ENCODE measurements at places on chromosomes 1 and 21.

- DNase-seq = peak; percentile 87
Measured at GRCh38 chr1:78408192-78408591, 82.6 kb upstream of the PTGFR start.

DNA sequence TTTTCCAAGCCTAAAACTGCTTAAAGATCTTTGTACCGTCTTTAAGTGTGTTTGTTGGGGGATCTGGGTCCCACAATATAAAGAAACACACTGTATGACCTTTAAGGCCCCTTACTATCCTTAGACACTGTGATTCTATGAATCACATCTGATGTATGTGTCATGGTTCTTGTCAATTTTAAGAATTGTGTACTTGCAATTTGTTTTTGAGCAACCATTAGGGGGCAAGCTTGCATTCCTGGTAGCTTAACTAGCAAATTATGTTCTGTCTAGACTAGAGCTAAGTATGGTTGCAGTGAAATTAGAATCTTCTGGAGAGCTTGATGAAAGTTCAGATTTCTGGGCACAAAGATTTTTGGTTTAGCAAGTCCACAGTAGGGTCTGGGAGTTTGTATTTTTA is 219.5 kb downstream of the TPR start:
- peak; percentile 62 for DNase-seq

- no peak for DNase-seq
Measured at GRCh38 chr1:232593717-232594502, 36.0 kb downstream of the SIPA1L2 start.

GRCh38 chr1:183435497-183435896 is 17.3 kb upstream of the NMNAT2 start:
- no peak for DNase-seq

GRCh38 chr21:42486531-42486930 is 9.5 kb downstream of the RSPH1 start:
- no peak for DNase-seq

DNA sequence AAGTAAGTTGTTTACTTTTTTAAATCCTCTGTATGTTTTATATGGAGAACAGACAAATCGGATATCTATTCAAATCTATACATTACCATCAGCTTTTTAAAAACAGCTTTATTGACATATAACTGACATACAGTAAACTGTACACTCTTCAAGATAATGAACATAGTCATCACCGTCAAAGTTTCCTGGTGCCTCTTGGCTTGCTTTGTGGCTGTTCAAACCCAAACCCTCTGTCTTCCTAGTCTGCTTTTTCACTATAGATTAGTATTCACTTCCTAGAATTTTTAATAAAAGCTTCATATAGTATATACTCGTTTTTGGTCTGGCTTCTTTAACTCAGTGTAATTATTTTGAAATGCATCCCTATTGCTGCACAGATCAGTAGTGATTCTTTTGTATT is 56.4 kb upstream of the TPTE start:
- no peak for DNase-seq

GRCh38 chr1:58618303-58618702 is 41.3 kb upstream of the TACSTD2 start:
- DNase-seq = peak; percentile 63

GRCh38 chr1:109906839-109907180 is 3.8 kb upstream of the CSF1 start:
- no peak for DNase-seq

GRCh38 chr21:42981214-42981523 is 6.8 kb downstream of the PKNOX1 start:
- no peak for DNase-seq

GRCh38 chr1:56080123-56080522 is 499.2 kb downstream of the PLPP3 start:
- DNase-seq = no peak

DNA sequence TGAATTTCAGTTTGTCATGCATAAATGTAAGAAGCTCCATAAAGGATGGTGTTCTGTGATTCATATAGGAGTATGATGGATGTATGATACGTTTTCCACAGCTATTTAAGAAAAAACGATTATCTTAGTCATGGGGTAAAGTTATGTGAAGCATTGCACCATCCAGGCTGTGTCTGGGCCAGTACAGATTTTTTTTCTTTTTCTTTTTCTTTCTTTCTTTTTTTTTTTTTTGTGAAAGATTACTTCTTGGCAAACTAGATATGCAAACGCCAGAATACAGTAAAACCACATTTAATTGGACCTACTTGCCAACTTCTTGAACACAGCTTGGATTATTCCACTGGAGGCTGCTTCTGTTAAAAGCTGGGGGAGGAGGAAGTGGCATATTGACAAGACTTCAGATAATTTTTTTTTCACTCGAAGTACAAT is 14.9 kb downstream of the ZBTB18 start:
- peak; percentile 80 for DNase-seq

DNA sequence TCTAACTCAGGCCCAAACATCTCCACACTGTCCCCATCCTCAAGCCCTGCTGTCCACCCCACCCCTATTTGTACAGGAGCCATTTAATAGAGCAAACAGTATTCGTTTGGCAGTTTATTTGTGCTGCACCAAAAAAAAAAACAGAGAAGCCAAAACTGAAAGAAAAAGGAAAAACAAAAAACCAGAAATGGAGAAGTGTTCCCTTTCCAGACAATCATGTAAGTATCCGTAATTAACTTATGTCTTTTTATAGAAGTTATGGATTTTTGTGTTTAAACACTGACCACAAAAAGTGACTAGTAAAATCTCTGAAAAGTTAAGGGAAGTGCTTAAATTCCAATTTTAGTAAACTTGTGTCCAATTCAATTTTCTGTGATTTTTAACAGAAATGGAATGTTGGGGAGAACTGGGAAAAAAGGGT is 40.4 kb upstream of the ZBTB18 start:
- DNase-seq = no peak

DNA sequence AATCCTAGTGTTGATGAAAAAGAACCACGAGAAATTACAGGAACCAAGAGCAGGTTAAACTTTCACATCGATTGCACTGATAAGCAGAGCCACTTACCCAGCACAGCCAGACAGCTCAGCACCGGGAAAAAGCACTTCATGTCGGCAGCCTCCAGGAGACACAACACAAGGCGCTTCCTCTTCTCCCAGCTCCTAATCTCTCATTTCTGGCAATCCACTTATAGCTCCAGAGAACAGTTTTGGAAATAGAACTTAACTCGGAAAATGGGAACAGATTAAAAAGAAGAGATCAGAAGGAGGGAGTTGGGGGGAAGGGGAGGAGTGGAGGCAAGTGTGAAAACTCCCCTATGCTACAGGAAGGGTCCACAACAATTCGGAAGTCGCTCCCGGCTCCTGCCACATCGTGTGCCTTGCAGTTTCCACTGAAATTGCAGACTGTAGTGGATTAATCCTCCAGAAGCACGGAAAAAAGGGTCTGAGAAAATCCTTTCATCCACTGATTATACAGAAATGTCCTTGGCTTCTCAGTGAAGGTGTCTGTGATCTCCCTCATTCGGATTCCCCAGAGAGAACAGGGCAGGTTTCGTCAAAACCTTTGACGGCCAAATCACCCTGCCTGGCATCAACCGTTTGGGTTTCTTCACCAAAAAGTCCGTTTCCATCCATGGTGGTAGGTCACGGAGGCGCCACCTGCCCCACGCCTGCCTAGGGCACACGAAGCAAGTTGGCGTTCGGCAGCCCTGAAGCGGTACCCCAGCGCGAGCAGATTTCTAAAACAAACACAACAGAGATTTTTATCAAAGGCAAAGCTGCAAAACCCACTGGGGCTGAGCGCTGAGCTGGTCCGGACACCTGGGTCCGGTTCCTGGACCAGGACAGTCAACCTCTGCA is 1.1 kb downstream of the IGSF3 start:
- DNase-seq = no peak

DNA sequence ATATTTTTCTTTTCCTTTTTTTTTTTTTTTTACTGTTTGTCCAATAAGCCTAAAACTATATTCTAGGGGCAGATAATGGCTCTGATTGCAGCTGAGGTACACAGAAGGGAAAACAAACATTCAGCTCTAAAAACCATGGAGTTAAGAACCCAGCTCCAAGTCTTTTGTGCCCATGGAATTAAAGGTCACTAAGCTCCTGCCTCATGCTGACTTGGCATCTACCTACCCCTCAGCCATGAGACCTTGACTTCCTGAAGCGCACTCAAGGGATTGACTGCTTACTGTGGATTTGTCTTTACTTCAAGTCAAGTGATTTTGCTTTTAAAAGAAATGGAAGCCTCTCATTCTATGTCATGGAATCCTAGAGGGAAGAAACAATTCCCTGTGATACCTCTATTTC is 192.3 kb downstream of the AMY1C start:
- no peak for DNase-seq

DNA sequence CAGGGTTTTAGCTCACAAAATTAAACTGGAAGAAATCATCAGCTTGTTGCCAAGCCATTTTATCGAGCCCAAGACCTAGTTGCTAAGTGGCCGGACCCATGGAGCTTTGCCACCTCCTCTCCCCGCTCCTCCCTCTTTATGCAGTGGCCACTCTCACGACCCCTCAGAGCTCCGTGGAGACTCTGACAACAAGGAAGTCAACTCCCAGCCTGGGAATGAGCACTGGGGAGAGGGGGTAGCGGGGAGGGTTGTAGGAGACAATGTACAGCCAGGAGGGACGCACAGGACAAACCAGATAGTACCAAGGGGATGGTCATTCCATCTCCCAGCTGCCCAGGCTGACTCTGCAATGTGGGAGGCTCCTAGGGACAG is 250.9 kb downstream of the SIPA1L2 start:
- no peak for DNase-seq

- no peak for DNase-seq
Measured at GRCh38 chr21:37862536-37862935, 53.7 kb downstream of the KCNJ6 start.

- DNase-seq = no peak
Measured at GRCh38 chr1:15288173-15288926, 41.3 kb downstream of the FHAD1 start.

GRCh38 chr1:210464519-210465039 is 135.9 kb downstream of the HHAT start:
- DNase-seq = no peak

DNA sequence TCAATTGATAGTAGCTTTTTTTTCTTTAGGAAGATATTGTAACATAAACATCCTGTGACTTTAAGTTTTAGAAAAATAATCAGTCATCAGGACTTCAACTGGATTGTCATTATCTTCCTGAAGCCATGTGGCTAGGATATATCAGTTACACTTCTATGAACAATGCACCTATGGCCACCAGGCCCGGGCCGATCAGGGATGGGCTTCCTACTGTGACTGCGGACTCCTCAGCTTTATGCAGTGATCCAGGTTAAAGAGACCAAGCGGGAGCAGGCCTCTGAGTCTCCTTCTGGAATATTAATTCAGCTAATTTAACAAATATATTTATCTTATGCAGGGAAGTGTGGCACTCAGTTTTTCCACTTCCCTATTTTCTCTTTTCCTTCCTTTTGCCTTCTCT is 200.6 kb downstream of the ADGRL2 start:
- DNase-seq = no peak

DNA sequence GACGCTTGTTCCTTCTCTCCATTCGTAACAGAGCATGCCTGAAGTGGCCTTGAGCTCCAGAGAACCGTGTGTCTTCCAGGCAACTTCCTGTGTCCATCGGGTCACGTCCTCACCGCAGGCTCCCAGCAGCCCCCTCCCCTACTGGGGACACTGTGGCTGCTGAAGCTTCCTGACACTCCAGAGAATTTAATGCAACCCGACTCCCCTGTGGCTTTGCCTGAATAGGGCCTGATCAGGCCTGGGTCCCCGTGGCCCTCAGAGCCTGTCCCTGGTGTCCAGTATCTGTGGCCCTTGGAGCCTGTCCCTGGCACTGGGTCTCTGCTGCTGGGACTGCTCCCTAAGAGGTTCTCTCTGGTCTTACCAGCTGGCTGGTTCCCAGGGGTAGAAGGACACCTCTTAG is 219.7 kb upstream of the VAMP3 start:
- DNase-seq = no peak

- no peak for DNase-seq
Measured at GRCh38 chr1:108708691-108709660, 3.7 kb upstream of the FNDC7 start.

GRCh38 chr21:42722808-42723473 is 69.5 kb downstream of the PDE9A start:
- no peak for DNase-seq

- DNase-seq = no peak
Measured at GRCh38 chr1:216535059-216535458, 111.8 kb upstream of the USH2A start.

DNA sequence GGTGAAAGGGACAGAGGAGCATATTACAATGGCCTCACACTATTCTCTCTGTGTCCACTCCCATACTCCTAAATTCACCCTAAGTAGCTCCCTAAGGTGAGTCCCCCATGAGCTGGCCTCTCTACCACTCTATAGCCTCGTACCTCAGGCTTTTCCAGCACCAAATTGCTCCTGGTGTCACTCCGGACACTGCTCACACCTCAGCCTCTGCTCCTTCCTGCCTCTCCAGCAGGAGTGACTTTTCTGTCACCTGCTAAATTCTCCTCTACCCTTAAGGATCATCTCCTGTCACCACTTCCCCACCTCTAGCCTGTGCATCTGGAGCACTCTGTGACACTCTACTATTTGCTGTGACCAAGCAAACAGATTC is 65.8 kb upstream of the CAMK1G start:
- DNase-seq = no peak

DNA sequence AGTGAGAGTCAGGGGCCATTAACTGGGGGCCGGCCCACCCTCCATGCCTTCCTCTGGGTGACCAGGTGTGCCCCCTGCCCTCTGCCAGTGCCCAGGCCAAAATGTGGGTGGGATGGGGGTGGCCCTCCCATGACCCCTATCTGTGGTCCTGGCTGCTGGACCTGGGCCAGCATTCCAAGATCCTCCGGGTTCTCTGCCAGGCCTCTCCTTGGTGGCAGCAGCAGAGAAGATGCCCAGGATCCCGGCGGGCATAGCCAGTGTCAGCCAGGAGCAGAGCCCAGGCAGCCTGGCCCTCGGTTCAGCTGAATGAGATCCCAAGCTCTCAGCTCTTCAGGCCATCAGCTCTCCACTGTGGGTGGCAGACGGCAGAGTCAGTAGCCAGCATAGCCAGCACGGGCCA is 31.3 kb upstream of the ACTRT2 start:
- no peak for DNase-seq

DNA sequence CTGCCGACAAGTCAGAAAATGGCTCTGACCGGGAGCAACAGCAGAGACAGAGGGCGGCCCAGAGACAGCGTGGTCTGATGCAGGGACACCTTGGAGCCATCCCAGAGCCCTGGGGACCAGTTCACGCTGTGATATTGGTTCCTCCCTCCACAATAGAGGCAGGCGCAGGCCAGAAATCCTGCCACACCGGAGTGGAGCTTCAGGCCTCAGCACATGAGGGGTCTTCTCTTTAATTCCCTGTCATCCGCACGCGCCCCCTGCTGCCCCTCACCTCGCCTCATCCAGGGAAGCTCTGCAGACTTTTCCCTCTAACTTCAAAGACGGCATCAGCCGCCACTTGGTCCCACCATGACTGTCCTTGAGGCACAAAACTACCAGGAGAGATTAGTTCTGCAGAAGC is 75.5 kb upstream of the ANGPTL1 start:
- no peak for DNase-seq

Measured in fibroblast of skin of left quadriceps (primary cell).